GM23248 (cell line): ENCODE measurements at places on chromosomes 5 and 9.

DNA sequence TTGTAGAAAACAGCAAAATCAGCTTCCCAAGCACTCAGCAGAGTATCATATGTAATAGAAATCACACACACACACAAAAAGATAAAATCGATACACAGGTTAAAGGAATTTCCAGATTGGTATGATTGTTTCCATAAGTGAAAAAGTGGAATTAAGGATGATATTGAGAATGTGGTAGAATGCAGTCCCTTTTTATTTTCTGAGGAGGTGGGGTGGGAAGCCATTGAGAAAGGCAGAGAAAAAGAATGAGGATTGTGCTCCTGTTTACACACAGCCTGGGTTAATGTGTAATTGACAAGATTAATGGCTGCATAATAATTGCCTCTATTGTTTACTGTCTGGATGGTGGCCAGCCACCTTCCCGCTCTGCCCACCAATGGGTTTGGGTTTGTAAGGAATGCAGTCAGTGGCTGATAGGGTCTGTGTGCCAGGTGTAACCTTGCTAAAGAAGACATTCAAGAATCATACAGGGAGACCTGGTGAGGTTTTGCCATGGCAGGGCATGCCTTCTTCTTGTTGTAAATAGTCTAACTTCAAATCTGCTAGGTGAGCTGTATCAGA lies 177.2 kb upstream of the MAP3K1 start:
- no peak overlapping the region for H3K4me3 ChIP-seq
- H3K4me1 ChIP-seq, result peaks cover 7% of the 10 kb centered on the region
- H3K27ac ChIP-seq, result no peak overlapping the region
- no peak for DNase-seq
- 0 out of 2 replicates have a peak, but pooled peaks cover 7% of the 10 kb centered on the region for H3K27me3 ChIP-seq

- DNase-seq, result no peak
- no peak overlapping the region for H3K4me3 ChIP-seq
- no peaks in the 10 kb centered on the region for H3K36me3 ChIP-seq
- H3K27ac ChIP-seq, result no peak overlapping the region
- H3K4me1 ChIP-seq, result no peaks in the 10 kb centered on the region
Observed at GRCh38 chr5:158917731-158918130, 182.0 kb downstream of the EBF1 start.

GRCh38 chr9:34413231-34413852 lies 36.6 kb upstream of the MYORG start:
- DNase-seq, result peak; percentile 57
- H3K4me1 ChIP-seq, result no peaks in the 10 kb centered on the region
- no peak overlapping the region for H3K27ac ChIP-seq
- no peak overlapping the region for H3K4me3 ChIP-seq
- H3K36me3 ChIP-seq, result no peaks in the 10 kb centered on the region; the same call in 1 of the 2 replicates
- H3K27me3 ChIP-seq, result no peaks in the 10 kb centered on the region

DNA sequence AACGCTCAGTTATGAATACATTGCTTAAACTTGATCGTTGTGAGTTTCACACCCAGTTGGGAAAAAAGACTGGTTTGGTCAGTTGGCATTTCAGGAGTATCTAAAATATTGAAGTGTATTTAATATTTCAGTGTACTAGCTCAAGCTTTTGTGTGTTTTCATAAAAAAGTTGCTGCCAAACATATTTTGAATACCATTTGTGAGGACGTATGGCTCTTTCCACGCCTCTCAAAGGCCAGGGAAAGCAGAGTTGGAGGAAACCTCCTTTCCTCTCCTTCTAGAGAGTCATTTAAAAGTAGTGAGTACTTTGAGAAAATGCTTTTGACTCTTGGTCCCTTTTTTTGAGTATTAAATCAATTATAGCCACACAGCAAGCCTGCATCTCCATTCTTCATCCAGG lies 43.2 kb upstream of the ANKRD33B start:
- peaks cover 28% of the 10 kb centered on the region for H3K4me1 ChIP-seq
- H3K36me3 ChIP-seq, result no peaks in the 10 kb centered on the region
- no peak overlapping the region for H3K4me3 ChIP-seq
- DNase-seq, result no peak

GRCh38 chr9:127569886-127570401 lies 42.1 kb upstream of the STXBP1 start:
- H3K27me3 ChIP-seq, result no peaks in the 10 kb centered on the region
- H3K4me1 ChIP-seq, result peaks cover 51% of the 10 kb centered on the region
- peak overlapping the region; percentile 71 for H3K4me3 ChIP-seq
- H3K27ac ChIP-seq, result peak overlapping the region; percentile 46

DNA sequence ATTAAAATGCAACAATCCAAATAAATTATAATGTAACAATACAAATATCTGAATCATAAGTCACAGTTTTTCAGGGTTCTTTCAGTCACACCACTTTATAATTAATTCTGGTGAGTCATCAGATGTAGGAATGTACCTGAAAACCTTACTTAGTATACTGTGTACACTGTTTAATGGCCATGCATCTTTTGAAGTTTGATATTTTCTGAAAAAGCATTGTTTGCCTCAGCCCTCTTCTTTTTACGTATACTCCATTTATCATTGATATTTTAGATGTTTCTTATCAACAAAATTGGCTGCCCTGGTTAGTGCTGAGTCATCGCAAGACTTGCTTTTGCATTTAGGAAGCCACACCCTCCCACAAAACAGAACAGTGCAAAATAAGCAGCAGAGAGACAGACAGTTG lies 218.6 kb downstream of the PJA2 start:
- H3K27me3 ChIP-seq, result no peaks in the 10 kb centered on the region
- peak; percentile 77 for DNase-seq
- H3K27ac ChIP-seq, result 0 out of 2 replicates have a peak overlapping the region, but pooled peaks have one; percentile 20
- peaks cover 6% of the 10 kb centered on the region; the same call in 1 of the 2 replicates for H3K36me3 ChIP-seq

DNA sequence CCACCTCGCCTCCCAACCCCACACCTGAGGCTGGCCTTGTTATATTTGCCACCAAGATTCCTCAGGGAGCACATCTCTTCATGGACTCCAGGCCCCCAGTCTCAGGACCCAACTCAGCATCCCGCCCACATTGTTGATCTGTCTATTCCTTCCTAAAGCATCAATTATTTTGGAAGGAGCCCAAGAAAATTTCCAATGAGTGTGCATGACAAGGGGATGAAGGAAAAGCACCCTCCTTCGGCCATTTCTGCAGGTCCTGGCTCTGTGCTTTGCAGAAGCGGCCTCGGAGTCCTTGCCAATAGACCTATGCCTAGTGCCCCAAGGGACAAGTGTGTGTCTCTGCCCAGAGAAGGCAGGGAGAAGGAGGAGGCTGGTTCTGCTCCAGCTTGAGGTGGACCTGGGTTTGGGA lies 273.2 kb downstream of the GADD45G start:
- no peak overlapping the region for H3K4me3 ChIP-seq
- DNase-seq, result no peak
- H3K4me1 ChIP-seq, result no peaks in the 10 kb centered on the region
- H3K27ac ChIP-seq, result no peak overlapping the region
- H3K27me3 ChIP-seq, result no peaks in the 10 kb centered on the region
- no peaks in the 10 kb centered on the region for H3K36me3 ChIP-seq

GRCh38 chr5:173454736-173455598 lies 126.8 kb upstream of the STC2 start:
- no peaks in the 10 kb centered on the region for H3K36me3 ChIP-seq
- no peak overlapping the region for H3K4me3 ChIP-seq
- H3K27me3 ChIP-seq, result no peaks in the 10 kb centered on the region
- peak overlapping the region; percentile 96 for H3K27ac ChIP-seq
- peak; percentile 98 for DNase-seq
- H3K4me1 ChIP-seq, result peaks cover 79% of the 10 kb centered on the region

- H3K4me3 ChIP-seq, result no peak overlapping the region
- H3K27ac ChIP-seq, result no peak overlapping the region
- no peaks in the 10 kb centered on the region for H3K4me1 ChIP-seq
- H3K27me3 ChIP-seq, result no peaks in the 10 kb centered on the region
- no peaks in the 10 kb centered on the region for H3K36me3 ChIP-seq
Observed at GRCh38 chr9:114266969-114267368, 55.9 kb upstream of the ORM1 start.
